ENCODE measurements at places on chromosomes 7 and 10.
A peak's percentile ranks its signal among the peaks of the same experiment; 100 is the strongest.

GRCh38 chr7:111368381-111369065 is 193.8 kb downstream of the IMMP2L start:
- no peaks in the 10 kb centered on the region for H3K36me3 ChIP-seq
- no peak overlapping the region for H3K4me3 ChIP-seq
- H3K27ac ChIP-seq, result no peak overlapping the region
- H3K4me1 ChIP-seq, result peaks cover 6% of the 10 kb centered on the region
- no peak for DNase-seq
- H3K27me3 ChIP-seq, result no peaks in the 10 kb centered on the region

- H3K36me3 ChIP-seq, result no peaks in the 10 kb centered on the region
- no peak for DNase-seq
Observed at GRCh38 chr10:104478380-104478779, 124.7 kb downstream of the CFAP58 start.

DNA sequence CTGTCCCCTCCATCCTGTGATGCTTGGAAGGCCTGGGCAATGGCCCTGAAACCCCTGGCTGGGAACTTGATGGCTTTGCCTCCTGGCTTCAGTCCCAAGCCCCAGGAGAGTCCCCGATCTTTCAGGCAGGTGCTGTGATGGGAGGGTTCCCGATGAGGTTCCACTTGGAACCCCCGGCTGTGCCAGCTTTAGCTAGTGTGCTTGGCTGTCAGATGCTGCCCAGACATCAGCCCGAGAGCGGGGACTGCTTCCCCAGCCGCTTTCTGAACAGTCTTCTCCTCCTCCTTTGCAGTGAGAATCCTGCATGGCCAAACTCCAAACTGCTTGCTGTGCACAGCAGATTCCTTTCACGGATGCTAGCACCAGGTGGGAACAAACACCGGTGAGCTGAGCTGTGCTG is 58.1 kb downstream of the PKD1L1 start:
- no peak overlapping the region for H3K4me3 ChIP-seq
- H3K36me3 ChIP-seq, result no peaks in the 10 kb centered on the region
- H3K27ac ChIP-seq, result no peak overlapping the region
- H3K27me3 ChIP-seq, result no peaks in the 10 kb centered on the region

GRCh38 chr10:98638920-98639319 is 192.2 kb upstream of the HPS1 start:
- no peak for DNase-seq
- H3K27ac ChIP-seq, result no peak overlapping the region
- no peak overlapping the region for H3K4me3 ChIP-seq

- no peaks in the 10 kb centered on the region for H3K4me1 ChIP-seq
- H3K27ac ChIP-seq, result no peak overlapping the region
- H3K4me3 ChIP-seq, result no peak overlapping the region
- H3K36me3 ChIP-seq, result 0 out of 2 replicates have a peak, but pooled peaks cover 3% of the 10 kb centered on the region
- H3K27me3 ChIP-seq, result no peaks in the 10 kb centered on the region
- no peak for DNase-seq
Observed at GRCh38 chr7:67788669-67789068, 792.0 kb downstream of the TYW1 start.

GRCh38 chr10:69786791-69787190 is 14.9 kb upstream of the COL13A1 start:
- no peak overlapping the region for H3K4me3 ChIP-seq
- H3K27me3 ChIP-seq, result 0 out of 2 replicates have a peak, but pooled peaks cover 2% of the 10 kb centered on the region
- H3K36me3 ChIP-seq, result no peaks in the 10 kb centered on the region
- peak; percentile 61 for DNase-seq
- no peak overlapping the region for H3K27ac ChIP-seq
- H3K4me1 ChIP-seq, result no peaks in the 10 kb centered on the region

DNA sequence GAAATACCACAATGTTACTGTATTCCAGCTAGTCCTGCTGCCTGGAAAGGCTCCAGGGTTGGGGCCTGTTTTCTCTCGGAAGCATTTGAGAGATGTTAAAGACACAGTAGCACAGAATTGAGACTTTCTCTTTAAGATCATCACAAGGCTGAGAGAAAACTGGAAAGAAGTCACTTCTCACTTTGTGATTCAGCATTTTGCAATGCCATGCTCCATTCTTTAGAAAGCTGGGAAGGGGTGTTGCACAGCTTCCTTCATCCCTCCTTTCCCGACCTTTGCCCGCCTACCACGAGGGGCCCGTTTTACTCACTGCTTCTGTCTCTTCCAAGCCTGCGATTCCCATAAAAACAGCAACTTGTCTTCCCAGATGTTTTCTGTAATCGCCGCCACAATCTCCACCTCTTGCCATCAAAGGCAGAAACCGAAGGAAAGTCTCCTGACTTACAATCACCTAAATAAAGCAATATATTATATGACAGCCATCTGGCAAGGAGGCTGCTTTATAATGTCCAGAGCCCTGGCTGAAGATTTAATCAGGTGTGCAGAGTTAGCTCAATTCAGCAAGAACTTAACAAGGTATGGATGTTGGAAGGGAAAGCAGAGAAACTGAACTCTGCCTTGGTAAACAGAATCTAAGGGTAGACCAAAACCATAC is 18.9 kb downstream of the NOD1 start:
- no peak overlapping the region for H3K4me3 ChIP-seq
- no peaks in the 10 kb centered on the region for H3K36me3 ChIP-seq
- no peak for DNase-seq
- H3K4me1 ChIP-seq, result no peaks in the 10 kb centered on the region
- no peak overlapping the region for H3K27ac ChIP-seq

GRCh38 chr10:105698592-105698991 is 1057.5 kb downstream of the SORCS3 start:
- no peak overlapping the region for H3K4me3 ChIP-seq
- H3K4me1 ChIP-seq, result peaks cover 12% of the 10 kb centered on the region
- peaks cover 34% of the 10 kb centered on the region for H3K27me3 ChIP-seq
- no peak overlapping the region for H3K27ac ChIP-seq
- DNase-seq, result no peak

DNA sequence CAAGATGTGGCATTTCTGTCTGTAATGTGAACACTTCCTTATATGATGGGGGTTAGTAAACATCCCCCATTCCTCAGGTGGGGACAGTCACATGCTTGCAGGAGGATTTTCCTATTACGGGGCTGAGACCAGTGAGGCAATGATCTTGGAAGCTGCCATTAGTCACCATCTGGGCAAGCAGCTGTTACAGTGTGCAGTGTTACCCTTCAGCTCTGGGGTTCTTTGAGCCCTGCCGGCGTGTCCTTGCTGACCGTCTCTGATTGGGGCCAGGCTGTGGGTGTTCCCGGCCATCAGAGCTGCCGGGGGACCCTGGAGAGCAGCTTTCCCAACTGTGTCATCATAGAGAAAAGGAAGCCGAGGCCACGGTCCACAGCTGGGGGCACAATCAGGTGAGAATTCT is 126.8 kb upstream of the FAM20C start:
- H3K36me3 ChIP-seq, result no peaks in the 10 kb centered on the region
- H3K4me1 ChIP-seq, result no peaks in the 10 kb centered on the region
- no peaks in the 10 kb centered on the region for H3K27me3 ChIP-seq
- DNase-seq, result no peak

DNA sequence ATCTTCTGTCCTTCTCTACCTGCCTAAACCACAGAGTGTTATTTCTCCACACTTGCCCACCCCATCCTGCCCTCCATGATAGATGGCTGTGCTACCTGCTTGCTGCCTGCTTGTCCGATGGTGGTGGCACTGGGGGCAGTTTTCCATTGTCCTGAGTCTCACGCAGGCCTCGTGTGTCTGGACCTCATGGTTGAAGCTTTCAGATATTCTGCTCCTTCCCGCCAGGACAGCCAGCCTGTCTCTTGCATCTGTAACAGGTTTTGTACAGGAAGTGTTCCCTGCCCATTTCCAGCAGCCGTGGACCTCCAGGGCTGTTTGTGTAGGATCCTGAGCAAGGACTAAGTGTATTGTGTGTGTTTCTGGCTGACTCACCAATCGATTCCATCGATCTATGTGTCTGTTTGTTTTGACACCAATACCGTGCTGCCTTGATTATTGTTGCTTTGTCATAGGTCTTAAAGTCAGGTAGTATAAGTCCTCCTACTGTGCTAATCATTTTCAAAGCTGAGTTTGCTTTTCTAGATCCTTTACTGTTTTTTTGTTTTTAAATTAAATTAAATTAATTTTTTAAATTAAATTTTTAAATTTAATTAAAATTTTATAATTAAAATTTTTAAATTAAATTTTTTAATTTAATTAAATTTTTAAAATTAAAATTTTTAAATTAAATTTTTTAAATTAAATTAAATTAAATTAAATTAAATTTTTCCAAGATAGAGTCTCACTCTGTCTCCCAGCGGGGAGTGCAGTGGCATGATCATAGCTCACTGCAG is 8.5 kb downstream of the IL15RA start:
- no peak overlapping the region for H3K4me3 ChIP-seq
- no peak overlapping the region for H3K27ac ChIP-seq
- no peaks in the 10 kb centered on the region for H3K4me1 ChIP-seq
- DNase-seq, result no peak
- H3K27me3 ChIP-seq, result no peaks in the 10 kb centered on the region

GRCh38 chr7:25759286-25759685 is 392.7 kb upstream of the NFE2L3 start:
- H3K27ac ChIP-seq, result peak overlapping the region; percentile 61
- no peak overlapping the region for H3K4me3 ChIP-seq
- H3K4me1 ChIP-seq, result peaks cover 21% of the 10 kb centered on the region
- H3K36me3 ChIP-seq, result no peaks in the 10 kb centered on the region
- H3K27me3 ChIP-seq, result no peaks in the 10 kb centered on the region
- no peak for DNase-seq

GRCh38 chr7:82312646-82313045 is 130.9 kb downstream of the CACNA2D1 start:
- peak overlapping the region; percentile 92 for H3K27ac ChIP-seq
- H3K36me3 ChIP-seq, result no peaks in the 10 kb centered on the region
- H3K27me3 ChIP-seq, result no peaks in the 10 kb centered on the region
- H3K4me3 ChIP-seq, result no peak overlapping the region
- DNase-seq, result peak; percentile 70

DNA sequence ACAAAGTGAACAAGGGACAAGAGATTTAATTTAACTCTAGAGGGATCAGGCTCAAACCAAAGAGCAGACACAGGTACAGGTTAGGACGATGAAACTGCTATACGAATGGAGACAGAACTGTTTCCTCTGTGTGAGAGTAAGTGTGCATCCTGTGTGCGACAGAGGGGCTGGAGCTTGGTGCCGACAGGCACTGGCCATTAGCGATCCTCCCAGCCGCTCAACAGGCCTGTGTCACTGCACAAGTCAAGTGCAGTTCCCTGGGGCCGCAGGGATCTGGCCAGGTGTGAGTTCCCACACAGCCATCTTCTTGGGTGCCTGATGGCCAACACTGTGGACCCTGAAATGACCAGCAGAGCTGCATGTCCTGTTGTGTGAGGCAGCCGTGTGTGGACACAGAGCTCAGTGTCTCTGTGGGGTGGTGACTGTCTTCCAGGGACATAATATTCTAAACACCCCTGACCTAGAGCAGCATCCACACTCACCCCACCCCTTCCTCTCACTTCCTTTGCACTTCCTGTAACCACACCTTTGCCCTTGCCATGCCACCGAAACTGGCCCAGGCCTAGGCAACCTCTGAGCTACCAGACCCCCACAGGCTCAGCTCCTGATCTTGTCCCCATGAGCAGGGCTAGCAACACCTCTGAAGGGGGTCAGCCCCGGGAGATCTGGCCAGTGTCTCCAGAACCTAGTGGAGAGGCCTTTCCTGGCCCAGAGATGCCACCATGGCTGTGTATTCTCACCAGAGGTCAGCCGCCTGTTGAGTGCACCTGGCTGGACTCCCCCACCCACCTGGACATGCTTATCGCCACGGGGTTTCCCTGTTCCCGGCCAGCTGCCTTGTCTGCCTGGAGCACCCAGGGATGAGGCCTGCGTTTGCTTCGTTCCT is 11.7 kb upstream of the TBRG4 start:
- H3K27me3 ChIP-seq, result no peaks in the 10 kb centered on the region
- peaks cover 10% of the 10 kb centered on the region for H3K4me1 ChIP-seq
- DNase-seq, result no peak
- no peak overlapping the region for H3K4me3 ChIP-seq
- H3K36me3 ChIP-seq, result no peaks in the 10 kb centered on the region

DNA sequence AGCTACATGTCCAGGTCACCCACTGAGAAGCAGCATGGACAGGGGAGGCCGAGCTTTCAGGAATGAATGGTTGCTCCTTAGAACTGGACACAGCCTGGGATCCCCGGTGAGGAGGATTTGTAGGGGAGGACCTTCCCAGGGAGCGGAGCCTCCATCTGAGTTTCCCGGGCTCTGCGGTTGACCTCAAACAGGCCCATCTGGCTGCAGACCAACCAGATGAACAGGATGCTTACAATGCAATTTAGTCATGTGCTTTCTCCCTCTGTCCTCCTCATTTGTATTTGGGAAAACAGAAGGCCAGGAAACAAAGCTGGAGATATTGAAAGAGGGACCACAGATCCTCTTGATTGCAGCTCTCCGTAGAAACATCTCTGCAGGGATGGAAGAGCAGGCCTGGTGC is 104.8 kb downstream of the EMX2 start:
- DNase-seq, result no peak
- H3K4me3 ChIP-seq, result no peak overlapping the region
- H3K27ac ChIP-seq, result no peak overlapping the region
- H3K36me3 ChIP-seq, result no peaks in the 10 kb centered on the region

- peaks cover 8% of the 10 kb centered on the region for H3K36me3 ChIP-seq
- no peaks in the 10 kb centered on the region for H3K27me3 ChIP-seq
- DNase-seq, result no peak
- peaks cover 26% of the 10 kb centered on the region for H3K4me1 ChIP-seq
Observed at GRCh38 chr7:158840604-158841003, 11.3 kb upstream of the ESYT2 start.

DNA sequence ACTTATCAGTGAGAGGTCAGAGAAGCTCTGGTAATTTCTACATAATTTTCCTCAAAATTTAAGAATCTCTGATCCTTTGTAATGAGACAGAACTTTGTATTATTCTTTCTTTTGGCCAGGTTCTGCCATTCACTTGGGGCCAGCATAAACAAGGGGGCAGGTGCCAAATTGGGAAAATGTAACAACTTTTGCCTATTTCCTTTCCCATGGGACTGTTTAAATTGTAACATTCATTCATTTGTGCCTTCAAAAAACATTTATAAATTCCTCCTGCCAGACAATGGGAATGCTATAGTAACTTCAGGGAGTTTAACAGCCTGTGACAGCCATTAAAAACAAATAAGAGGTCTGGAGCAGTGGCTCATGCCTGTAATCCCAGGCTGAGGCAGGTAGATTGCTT is 12.4 kb downstream of the DYNC1I1 start:
- H3K36me3 ChIP-seq, result no peaks in the 10 kb centered on the region
- peaks cover 26% of the 10 kb centered on the region for H3K4me1 ChIP-seq
- DNase-seq, result no peak
- H3K27me3 ChIP-seq, result no peaks in the 10 kb centered on the region

- peak; percentile 67 for DNase-seq
- H3K36me3 ChIP-seq, result no peaks in the 10 kb centered on the region
- peak overlapping the region; percentile 9 for H3K4me3 ChIP-seq
Observed at GRCh38 chr10:71621231-71622153, 98.1 kb downstream of the C10orf105 start.

DNA sequence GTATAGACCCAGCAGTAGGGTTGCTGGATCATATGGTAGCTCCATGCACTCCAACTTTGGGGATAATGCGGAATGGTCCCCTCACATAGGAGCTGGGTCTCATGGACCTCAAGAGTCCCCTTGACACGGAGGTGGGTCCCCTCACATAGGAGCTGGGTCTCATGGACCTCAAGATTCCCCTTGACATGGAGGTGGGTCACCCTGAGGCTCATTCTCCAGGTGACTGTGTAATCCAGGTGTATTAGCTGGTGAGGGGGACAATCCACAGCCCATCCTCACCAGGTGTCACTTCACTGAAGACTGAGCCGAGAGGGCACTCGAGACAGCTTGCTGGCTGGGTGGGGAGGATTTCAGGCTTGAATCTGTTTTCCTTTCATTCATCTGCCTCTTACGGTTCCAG is 121.9 kb downstream of the PTPN20 start:
- no peak overlapping the region for H3K27ac ChIP-seq
- no peak for DNase-seq
- no peak overlapping the region for H3K4me3 ChIP-seq
- no peaks in the 10 kb centered on the region for H3K27me3 ChIP-seq
- H3K36me3 ChIP-seq, result no peaks in the 10 kb centered on the region
- H3K4me1 ChIP-seq, result no peaks in the 10 kb centered on the region
